ENCODE measurements at places on chromosomes 6 and 20.

DNA sequence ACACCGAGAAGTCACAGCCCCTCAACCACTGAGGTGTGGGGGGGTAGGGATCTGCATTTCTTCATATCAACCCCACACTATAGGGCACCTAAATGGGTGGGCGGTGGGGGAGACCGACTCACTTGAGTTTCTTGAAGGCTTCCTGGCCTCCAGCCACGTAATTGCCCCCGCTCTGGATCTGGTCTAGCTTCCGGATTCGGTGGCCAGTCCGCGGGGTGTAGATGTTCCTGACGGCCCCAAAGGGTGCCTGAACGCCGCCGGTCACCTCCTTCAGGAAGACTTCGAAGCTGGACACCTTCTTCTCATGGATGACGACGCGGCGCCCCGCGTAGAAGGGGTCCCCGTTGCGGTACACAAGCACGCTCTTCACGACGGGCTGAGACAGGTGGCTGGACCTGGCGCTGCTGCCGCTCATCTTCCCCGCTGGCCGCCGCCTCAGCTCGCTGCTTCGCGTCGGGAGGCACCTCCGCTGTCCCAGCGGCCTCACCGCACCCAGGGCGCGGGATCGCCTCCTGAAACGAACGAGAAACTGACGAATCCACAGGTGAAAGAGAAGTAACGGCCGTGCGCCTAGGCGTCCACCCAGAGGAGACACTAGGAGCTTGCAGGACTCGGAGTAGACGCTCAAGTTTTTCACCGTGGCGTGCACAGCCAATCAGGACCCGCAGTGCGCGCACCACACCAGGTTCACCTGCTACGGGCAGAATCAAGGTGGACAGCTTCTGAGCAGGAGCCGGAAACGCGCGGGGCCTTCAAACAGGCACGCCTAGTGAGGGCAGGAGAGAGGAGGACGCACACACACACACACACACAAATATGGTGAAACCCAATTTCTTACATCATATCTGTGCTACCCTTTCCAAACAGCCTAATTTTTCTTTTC, at the start of gene DCDC2:
DCDC2 (minus strand) TSS at position 724 of the 883 bp plus-strand sequence; CDS start at position 415, 309 bp downstream.
- no peak for DNase-seq

DNA sequence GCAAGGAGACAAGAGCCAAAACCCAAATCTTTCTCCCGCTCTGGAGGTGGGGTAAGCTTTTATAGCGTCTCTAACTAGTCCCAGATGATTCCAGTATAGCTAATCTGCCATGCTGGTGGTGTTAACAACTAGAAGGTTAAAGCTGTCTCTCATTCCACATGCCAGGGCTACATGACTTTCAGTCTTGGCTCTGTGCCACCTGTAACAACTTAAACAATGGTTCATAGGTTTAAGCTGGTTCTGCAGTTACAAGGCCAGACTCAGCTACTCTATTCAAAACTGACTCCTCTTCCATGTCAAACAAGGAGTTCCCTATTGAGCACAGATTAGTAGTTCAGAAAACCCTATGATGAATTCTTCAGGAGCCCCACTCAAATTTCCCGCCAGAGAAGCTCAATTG, 128.9 kb downstream of the ELOVL4 start:
- peak; percentile 24 for DNase-seq

DNA sequence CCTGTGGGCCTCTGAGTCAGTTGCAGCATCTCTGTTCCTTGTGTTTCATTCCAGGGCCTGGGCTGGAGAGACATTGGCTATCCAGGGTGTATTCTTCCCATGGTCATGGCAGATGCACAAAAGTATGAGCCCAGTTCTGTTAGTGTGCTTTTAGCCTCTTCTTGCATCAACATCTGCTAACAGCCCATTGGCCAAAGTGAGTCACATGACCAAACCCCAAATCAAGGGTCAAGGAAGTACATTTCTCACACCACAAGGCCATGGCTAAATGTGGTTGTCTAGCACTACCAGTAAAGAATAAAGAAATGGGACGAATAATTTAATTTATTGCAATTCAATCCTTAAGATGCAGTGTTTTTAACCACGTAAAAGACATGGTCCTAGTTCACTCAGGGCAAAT, 43.9 kb downstream of the NRN1 start:
- DNase-seq = no peak

DNA sequence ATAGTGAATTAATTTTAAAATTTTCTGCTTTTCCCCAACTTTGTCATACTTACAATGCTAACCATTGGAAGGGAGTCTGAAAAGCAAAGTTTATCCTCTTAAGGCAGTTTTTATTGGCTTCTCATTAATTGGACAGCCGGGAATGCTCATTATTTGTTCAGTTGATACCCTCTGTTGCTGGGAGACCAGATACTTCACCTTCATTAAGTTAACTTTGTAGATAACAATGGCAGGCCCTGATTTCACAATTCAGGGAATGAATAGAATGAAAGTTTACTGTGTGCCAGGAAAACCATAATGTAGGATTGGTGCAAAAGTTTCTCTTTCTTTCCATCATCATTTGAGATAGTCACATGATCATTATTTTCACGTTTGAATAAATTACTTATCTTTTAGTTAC, 49.0 kb downstream of the COL19A1 start:
- DNase-seq = no peak

DNA sequence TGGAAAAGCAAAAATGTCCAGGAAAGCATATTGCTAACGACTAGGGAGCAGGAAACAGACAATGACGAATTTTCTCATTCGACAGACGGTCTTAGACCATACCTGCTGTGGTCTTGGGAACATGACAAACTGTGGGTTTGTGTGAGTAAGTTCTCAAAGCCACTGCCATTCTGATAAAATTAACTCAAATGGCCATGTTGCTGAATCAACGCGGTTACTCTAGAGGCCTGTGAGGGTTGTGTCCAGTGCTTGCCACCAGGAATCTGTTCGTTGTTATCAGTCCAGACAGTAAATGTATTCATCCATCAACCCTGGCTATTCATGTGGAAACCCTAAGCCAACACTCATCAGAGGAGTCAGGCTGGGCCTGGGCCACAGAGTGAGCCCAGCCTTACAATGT, 124.3 kb downstream of the MYLK4 start:
- peak; percentile 56 for DNase-seq

- peak; percentile 74 for DNase-seq
These were observed 105.4 kb downstream of the OGFRL1 start for GRCh38 chr6:71393981-71394432.

DNA sequence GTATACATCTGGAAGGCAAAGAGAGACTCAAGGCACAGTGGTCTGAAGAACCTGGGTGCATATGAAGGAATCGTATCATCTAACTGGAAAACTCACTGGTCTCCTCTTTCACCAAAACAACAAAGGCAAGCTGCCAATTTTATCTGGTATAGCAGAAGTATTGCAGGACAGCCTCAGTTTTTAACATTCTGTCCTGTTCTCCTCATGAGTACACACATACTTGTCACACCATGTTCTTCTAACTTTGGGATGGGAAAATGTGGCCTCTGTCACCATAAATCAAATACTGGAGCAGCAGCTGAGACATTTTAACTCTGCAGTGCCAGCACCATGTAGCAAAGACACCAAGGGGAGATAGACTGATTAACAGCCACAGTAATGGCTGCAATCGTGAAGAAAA, 199.1 kb upstream of the CNR1 start:
- DNase-seq = no peak

GRCh38 chr6:5123296-5124143, 38.4 kb downstream of the PPP1R3G start:
- DNase-seq = no peak

- DNase-seq = peak; percentile 50
These were observed 100.1 kb downstream of the CDC5L start for GRCh38 chr6:44487586-44487985.

DNA sequence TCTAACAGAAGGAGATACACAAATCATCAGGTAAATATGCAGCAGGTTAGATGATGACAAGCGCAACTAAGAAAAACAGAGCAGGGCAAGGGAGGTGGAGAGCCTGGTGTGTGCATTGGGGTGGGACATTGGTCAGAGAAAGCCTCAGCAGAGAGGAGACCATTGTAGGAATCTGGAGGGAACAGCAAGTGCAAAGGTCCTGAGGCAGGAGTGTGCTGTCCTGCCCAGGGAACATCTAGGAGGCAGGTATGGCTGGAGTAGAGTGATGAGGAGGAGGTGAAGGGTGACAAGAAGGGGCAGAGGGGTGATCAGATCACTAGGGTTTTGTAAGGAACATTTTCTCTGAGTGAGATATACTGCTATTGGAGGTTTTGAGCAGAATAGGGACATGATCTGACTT, 90.1 kb downstream of the NCR2 start:
- no peak for DNase-seq

- no peak for DNase-seq
These were observed 45.5 kb downstream of the CNR1 start for GRCh38 chr6:88120635-88121034.

GRCh38 chr20:48180024-48180423, 394.7 kb upstream of the SULF2 start:
- peak; percentile 85 for DNase-seq

DNA sequence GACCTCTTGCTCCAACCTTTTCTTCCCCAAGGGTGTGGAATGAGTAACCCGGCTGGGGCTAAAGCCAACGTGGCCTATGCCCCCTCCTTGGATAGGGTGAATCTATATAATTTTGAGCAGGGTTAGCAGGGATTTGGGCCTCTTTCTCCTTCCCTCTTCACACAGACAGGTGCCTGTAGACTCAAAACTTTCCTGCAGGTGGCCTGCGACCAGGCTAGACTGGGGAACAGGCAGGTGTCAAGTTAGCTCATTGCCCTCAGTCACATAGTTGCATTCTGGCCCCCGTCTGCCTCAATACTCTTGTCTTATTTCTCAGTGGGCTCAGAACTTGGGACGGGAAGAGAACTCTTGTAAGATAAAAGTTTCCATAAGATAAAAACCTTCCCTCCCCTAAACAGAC, 243.0 kb downstream of the ATXN1 start:
- DNase-seq = no peak

DNA sequence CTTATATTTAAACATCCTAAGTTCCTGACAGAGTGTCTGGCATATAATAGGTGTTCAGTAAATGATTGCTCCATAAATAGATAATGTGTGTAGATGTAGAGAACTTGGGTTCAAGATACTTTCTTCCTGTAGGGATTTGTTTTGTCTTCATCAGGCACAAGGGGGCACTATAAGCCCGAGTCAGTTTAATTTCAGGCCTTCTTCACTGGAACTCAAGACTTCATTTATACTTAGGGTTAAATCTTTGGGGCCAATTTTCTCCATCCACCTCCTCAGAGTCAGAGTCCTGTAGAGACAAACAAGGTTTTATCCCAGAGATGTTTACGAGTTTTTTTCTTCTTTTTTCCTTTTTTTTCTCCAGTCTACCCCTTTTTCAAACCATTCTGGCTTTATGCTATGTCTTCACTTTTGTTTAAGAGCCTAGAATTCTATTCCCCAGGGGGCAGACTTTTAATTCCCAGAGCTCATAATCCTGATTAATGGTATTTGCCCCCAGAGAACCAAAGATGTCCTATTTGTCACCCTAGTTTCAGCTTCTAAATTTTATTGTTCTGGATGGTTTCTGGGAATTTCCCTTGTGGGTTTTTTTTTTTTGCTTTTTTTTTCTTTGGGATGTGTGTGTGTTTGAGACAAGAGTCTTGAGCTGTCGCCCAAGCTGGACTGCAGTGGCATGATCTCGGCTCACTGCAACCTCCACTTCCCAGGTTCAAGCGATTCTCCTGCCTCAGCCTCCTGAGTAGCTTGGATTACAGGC, 88.4 kb downstream of the HFE start:
- peak; percentile 70 for DNase-seq

DNA sequence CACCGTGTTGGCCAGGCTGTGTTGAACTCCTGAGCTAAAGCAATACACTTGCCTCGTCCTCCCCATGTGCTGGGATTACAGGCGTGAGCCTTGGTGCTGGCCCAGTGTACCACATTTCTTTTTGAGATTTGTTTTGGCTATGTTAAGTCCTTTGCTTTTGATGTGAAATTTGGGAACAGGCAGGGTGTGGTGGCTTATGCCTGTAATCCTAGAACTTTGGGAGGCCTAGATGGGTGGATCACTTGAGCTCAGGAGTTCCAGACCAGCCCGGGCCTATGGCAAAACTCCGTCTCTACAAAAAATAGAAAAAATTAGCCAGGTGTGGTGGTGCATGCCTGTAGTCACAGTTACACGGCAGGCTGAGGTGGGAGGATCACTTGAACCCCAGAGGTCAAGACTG, 40.2 kb downstream of the GINS1 start:
- DNase-seq = no peak

DNA sequence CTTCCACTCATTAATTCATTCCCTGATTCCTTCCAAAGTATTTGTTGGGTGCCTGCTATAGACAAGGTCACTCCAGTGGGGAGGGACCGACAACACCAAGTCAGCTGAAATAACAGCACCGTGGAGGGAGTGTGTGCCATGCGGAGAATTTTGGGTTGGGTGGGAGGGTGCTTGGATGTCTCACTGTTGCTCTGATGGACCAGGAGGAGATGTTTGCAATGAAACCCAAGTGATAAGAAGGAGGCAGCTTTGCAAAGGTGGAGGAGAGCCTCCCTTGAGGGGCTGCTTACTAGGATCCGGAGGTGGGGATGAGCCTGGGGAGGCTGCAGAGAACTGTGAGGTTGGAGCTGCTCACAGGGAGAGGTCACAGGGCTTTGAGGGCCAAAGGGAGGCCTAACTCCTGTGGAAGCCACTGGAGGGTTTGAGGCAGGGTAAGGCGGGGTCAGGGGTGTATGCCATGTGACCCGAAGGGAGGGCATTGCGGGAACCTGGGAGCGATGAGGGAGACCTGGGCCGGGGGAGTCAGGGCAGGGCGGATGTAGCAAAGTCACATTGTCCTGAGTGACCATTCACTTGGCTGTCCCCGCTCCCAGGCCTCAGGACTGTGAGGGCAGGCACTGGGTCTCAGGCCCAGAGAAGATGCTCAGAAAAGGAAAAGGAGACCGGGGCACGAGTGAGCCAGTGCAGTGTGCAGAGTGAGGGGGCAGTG, 124.5 kb downstream of the PHACTR3 start:
- no peak for DNase-seq

DNA sequence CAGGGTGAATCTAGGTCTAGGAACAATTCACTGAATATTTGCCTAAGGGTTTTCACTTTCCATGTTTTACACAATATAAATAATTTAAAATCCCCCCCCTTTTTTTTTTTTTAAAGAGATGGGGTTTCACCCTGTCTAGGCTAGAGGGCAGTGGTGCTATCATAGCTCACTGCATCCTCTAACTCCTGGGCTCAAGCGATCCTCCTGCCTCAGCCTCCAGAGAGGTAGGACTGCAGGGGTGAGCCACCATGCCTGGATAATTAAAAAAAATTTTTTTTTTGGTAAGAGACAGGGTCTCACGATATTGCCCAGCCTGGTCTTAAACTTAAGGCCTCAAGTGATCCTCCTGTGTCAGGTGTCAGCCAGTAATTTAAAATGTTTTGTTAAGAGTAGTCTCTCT, 17.8 kb downstream of the QKI start:
- no peak for DNase-seq

DNA sequence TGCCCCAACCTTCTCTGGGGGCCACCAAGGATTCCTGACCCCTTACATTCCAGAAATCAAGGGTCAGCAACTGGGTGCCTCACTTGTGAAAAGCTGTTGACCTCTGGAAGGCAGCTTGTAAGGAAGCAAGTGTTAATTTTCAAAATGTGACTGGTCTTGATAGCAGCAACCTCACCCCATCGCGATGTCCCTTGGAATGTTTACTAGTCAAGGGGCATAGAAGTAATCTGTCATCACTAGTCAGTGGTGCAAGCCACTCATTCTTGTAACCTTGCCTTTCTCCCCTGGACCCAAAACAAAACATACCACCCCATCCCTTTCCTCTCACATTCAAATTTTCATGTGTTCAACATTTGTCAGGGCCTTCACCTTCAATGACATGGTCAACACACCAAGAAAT, 30.5 kb downstream of the TBX18 start:
- DNase-seq = no peak

- DNase-seq = peak; percentile 57
These were observed 74.7 kb upstream of the NOX3 start for GRCh38 chr6:155530219-155530834.

Measured in fibroblast of skin of right biceps (primary cell).